ENCODE measurements at places on chromosomes 4 and X.

GRCh38 chr4:161061046-161061445 lies 1102.8 kb downstream of the FSTL5 start:
- no peak for DNase-seq

DNA sequence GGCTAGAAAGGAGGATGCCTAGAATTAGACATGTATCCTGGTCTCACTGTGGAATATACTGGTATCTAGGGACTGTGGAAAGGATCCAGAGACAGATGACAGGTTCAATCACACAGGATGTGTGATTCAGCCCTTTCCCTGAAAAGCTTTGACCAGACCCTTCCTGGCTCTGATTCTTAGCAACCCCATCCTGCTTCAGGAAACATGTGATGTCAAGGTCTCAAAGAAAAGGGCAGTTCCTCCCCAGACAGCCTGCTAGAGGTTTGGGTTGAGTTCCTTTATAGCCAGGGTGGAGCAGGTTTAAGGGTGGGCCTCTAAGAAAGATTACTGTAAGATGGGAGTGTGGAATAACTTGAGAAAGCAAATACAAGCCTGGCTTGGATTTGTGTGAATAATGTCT lies 3.0 kb downstream of the BMP15 start:
- DNase-seq: no peak

DNA sequence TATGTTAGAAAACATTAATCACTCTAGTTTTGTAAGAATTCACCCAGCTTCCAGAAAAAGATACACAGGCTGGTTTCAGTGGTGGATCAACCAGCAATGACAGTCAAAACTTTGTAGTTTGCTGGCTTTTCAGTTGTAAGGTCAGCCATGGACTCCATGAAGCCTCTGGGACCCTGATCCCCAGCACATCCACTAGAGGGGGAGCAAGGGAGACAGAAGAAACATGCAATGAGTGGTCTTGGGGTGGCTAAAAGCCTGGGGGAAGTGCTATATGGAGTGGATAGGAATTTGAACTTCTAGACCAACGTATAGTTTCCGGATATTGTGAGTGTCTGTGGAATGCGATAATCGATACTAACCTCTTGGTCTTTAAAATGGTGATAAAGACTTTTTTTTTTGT lies 72.7 kb downstream of the AFF2 start:
- DNase-seq: no peak

- DNase-seq: no peak
Measured at GRCh38 chr4:16667464-16667863, 231.0 kb downstream of the LDB2 start.

DNA sequence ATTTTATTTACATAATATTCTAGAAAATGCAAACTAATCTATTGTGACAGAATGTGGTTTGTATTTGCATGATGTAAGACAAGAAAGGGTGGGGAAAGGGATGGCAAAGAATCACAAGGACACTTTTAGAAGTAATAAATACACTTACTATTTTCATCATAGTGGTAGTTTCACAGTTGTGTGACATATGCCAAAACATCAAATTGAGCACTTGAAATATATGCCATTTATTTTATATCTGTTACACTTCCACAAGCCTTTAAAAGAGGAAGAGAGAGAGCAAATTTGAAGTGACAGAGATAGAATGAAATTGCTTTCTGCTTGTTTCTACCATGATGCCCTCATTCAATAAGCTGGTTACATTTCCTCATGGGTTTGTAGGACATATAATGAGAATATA lies 230.0 kb upstream of the NWD2 start:
- no peak for DNase-seq

- DNase-seq: no peak
Measured at GRCh38 chrX:100072336-100072735, 337.7 kb downstream of the PCDH19 start.

GRCh38 chr4:42716996-42717395 lies 60.1 kb upstream of the ATP8A1 start:
- no peak for DNase-seq

GRCh38 chrX:149762696-149763614 lies 10.9 kb upstream of the HSFX1 start:
- DNase-seq: no peak

DNA sequence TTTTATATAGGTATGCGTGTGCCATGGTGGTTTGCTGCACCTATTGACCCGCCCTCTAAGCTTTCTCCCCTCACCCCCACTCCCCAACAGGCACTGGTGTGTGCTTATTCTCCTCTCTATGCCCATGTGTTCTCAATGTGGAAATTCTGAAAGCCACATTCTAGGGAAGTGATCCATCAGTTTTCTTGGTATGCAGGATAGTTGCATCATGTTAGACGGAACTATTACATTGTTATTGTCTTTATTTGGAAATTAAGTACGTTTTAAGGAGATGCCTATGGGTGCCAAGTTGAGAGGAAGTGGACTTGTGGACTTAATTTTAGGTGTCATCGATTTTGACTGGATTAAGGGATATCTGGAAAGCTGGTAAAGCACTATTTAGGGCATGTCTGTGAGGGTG lies 204.6 kb downstream of the RBM46 start:
- no peak for DNase-seq

Measured in BE2C (cell line).